Activated naive CD4-positive, alpha-beta T cell treated with anti-CD3 and anti-CD28 coated beads, Interleukin-2, amount 10 ng/mL, durations not matched to agents 5 hours and 36 hours (primary cell): ENCODE measurements at places on chromosomes 11 and 22. TPM values are rescaled to one million over a fixed set of nuclear protein-coding genes. Genes with fewer than 3 reads are reported as not detected.

OR8G5 gene
- total RNA-seq = not detected

GNAZ gene
- 0.18 TPM for total RNA-seq

RASD2 gene
- total RNA-seq = not detected

PHF21B gene
- total RNA-seq = not detected

OR2D2 gene
- not detected for total RNA-seq

PTGDR2 gene
- 0.70 TPM for total RNA-seq

RASL10A gene
- total RNA-seq = 1.2 TPM

OR5P2 gene
- total RNA-seq = not detected

MRGPRX4 gene
- total RNA-seq = not detected

CDON gene
- 3.2 TPM for total RNA-seq

UBQLNL gene
- total RNA-seq = not detected

ABCG4 gene
- total RNA-seq = not detected

OR10A2 gene
- not detected for total RNA-seq

SAA4 gene
- total RNA-seq = not detected

TREH gene
- total RNA-seq = not detected

MUC5AC gene
- total RNA-seq = not detected

ST3GAL4 gene
- 5.7 TPM for total RNA-seq

HEPN1 gene
- not detected for total RNA-seq

ASPHD2 gene
- 8.6 TPM for total RNA-seq
